ENCODE measurements at places on chromosomes 12 and 14.

- DNase-seq, result no peak
Measured at GRCh38 chr12:26554332-26554731, 278.7 kb downstream of the ITPR2 start.

DNA sequence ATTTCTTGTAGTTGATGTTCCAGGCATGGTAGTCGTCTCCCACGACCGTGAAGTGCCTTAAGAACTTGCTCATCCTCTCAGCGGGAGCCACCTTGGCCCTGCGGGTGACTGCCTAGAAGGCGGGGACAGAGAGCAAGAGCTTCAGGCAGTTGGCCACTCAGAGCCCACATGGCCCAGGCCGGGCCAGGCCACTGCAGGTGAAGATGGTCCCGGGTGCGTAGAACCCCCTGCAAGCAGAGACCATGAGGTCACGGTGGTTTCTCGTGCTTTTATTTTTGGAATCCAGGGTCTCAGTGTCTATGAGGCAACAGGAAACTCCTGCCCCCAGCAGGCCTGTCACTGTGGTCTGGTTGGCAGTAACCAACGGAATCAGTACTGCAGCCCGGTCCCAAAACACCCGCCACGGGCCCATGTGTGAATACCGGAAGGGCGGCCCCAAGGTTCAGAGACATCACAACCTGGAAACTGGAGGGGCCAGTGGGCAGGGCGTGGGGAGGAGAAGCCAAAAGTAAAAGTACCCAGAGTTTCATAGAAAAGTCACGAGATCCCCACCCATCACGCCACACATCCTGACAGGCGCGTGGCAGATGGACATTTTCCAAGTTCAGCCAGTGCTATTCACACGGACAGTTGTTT, 27.5 kb downstream of the HVCN1 start:
- DNase-seq, result no peak

- DNase-seq, result no peak
Measured at GRCh38 chr12:104578453-104578852, 121.7 kb downstream of the CHST11 start.

DNA sequence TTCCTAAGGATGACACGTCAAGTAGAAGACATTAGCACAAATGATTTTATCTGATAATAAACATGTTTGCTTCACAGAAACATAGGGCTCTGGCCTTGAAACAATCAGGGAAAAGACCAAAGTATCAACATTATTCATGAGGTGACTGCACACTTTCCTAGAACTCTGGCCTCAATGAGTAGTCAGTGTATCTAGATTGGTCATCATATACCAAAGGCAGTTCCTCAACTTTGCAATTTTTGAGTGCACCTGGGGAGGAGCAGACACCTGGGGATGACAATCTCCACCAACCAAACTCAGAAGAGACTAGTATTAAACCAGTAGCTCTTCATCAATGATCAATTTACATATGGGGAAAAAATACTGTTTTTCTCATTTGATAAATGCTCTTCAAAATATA, 4.5 kb downstream of the EDDM3A start:
- no peak for DNase-seq

Data from iPS DF 19.7 (cell line).